ELR (cell line): ENCODE measurements at places on chromosomes 7 and 10.

GRCh38 chr7:128939861-128940410 lies 2.2 kb downstream of the IRF5 start:
- no peak for DNase-seq

DNA sequence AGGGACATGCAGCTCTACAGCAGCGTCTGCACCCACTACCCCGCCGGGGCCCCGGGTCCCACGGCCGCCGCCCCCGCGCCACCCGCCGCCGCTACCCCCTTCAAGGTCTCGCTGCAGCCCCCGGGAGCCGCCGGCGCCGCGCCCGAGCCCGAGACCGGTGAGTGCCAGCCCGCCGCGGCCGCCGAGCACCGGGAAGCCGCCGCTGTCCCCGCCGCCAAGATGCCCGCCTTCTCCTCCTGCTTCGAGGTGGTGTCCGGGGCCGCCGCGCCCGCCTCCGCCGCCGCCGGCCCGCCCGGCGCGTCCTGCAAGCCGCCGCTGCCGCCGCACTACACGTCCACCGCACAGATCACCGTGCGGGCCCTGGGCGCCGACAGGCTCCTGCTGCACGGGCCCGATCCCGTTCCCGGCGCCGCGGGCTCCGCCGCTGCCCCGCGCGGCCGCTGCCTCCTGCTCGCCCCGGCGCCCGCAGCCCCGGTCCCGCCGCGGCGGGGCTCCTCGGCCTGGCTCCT lies 631 bp downstream of the OTUD1 start:
- peak; percentile 37 for DNase-seq

- DNase-seq = no peak
These were observed 34.1 kb upstream of the SFRP5 start for GRCh38 chr10:97805949-97806348.

GRCh38 chr7:80533287-80533686 lies 21.4 kb upstream of the GNAT3 start:
- no peak for DNase-seq

GRCh38 chr7:16985621-16986020 lies 103.8 kb upstream of the AGR3 start:
- no peak for DNase-seq
